Stimulated activated CD4-positive, alpha-beta T cell treated with anti-CD3 and anti-CD28 coated beads, Interleukin-12 subunit alpha, Interleukin-12 subunit beta, amount 100 ng/mL, for 48 hours (primary cell): ENCODE measurements at places on chromosomes 11 and 22.

DNA sequence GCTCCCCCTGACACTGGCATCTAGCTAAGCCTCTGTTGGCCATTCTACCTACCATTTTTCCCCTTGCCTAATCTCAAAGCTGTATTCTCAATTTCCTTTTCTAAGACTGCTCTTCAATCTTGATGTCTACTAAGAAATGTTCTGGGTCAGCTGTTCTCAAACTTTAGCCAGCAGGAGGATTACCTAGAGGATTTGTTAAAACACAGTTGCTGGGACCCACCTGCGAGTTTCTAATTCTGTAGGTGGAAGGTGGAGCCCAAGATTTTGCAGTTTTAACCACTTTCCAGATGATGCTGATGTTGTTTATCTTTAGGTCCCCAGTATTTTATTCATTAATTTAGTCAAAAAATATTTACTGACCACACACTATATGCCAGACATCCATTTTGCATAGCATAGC, 9.3 kb upstream of the ARHGAP42 start:
- no peak for DNase-seq

DNA sequence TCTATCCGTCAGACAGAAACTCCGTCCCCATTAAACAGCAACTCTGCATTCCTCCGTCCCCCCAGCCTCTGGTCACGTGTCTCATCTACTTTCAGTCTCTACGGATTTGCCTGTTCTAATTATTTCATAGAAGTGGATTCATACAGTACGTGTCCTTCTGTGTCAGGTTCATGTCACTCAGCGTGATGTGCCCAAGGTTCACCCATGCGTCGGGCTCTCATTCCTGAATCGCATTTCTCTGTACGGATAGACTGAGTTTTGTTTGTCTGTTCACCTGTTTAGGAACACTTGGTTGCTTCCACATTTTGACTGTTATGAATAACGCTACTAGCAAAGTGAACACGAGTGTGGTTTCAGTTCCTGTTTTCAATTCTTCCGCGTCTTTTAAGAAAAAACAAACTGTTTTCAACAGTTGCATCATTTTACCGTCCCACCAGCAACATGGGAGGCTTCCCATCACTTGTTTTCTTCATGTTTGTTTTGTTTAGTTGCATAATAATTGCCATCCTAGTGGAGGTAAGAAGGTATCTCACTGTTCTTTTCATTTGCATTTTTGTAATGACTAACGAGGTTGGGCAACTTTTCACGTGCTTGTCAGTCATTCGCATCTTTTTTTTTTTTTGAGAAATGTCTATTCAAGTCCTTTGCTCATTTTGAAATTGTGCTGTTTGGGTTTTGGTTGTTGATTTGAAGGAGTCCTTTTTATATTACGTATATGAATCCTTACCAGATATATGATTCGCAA, 8.9 kb upstream of the NLRP6 start:
- DNase-seq: peak; percentile 43

- DNase-seq: no peak
These were observed 46.5 kb upstream of the CD5 start for GRCh38 chr11:61055776-61056175.

DNA sequence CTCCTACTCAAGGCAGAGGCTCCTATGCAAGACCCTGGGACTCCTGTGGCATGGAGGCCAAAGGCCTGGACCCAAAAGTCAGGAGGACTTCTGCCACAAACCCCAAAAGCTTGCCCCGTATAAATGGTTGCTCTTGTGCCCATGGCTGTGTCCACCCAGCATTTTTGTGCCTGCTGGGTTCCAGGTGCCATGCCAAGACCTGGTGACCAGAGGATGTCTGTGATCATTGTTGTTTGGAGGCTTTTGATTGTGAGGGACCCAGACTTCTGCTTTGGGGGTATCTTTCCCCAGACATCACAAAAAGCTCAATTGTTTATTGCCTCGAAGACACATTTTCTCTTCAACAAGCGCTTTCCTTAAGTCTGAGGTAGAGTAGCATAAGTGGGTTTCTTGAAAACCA, 35.1 kb downstream of the C22orf31 start:
- DNase-seq: no peak

- no peak for DNase-seq
These were observed 23.8 kb downstream of the SYTL2 start for GRCh38 chr11:85787168-85787567.

- peak; percentile 81 for DNase-seq
These were observed 39.7 kb downstream of the OR4D9 start for GRCh38 chr11:59550842-59551658.

- no peak for DNase-seq
These were observed 59.3 kb downstream of the EHF start for GRCh38 chr11:34680206-34680605.

- DNase-seq: no peak
These were observed 34.8 kb upstream of the PSMA1 start for GRCh38 chr11:14554959-14555358.

- DNase-seq: no peak
These were observed 36.9 kb upstream of the BRSK2 start for GRCh38 chr11:1352696-1353382.

DNA sequence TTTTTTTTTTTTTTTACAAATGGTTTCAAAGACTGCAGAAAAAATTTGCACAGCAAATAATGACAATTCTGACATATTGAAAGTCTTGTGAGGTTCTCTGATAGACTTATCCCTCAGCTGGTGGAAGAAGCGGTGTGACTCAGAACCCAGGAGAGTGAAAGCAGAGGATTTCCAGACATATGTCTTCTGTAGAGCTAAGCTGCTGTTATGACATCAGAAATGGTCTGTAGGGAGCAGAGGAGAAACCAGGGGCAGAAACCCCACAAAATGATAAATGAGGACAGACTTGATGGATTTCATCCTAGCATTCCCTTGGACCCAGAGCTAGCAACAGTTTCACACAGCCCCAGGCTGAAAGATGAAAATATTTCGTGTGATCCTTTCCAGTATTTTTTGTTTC, 582.6 kb downstream of the METTL15 start:
- no peak for DNase-seq

DNA sequence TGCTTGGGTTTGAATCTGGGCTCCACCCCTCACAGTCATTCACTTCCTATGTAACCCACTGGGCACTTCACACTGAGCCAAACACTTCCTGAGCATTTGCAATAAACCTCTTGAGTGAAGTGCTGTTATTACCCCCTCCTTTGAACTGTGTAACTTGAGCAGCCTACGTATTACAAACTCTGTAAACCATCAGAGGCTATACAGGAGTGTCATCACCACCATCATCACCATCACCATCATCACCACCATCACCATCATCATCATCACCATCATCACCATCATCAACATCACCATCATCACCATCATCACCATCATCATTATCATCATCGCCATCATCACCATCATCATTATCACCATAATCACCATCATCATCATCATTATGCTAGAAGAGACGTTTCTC, 18.4 kb downstream of the RTL6 start:
- no peak for DNase-seq

GRCh38 chr11:101003468-101003867, 126.1 kb downstream of the PGR start:
- no peak for DNase-seq

GRCh38 chr11:15199693-15200092, 85.0 kb downstream of the INSC start:
- no peak for DNase-seq

- DNase-seq: no peak
These were observed 6.2 kb upstream of the APLP2 start for GRCh38 chr11:130063451-130063850.

GRCh38 chr22:23253475-23254055, 73.3 kb downstream of the BCR start:
- no peak for DNase-seq

- DNase-seq: no peak
These were observed 3.6 kb downstream of the CLTCL1 start for GRCh38 chr22:19287889-19288288.

- DNase-seq: no peak
These were observed 126.3 kb downstream of the C11orf91 start for GRCh38 chr11:33574331-33574730.

DNA sequence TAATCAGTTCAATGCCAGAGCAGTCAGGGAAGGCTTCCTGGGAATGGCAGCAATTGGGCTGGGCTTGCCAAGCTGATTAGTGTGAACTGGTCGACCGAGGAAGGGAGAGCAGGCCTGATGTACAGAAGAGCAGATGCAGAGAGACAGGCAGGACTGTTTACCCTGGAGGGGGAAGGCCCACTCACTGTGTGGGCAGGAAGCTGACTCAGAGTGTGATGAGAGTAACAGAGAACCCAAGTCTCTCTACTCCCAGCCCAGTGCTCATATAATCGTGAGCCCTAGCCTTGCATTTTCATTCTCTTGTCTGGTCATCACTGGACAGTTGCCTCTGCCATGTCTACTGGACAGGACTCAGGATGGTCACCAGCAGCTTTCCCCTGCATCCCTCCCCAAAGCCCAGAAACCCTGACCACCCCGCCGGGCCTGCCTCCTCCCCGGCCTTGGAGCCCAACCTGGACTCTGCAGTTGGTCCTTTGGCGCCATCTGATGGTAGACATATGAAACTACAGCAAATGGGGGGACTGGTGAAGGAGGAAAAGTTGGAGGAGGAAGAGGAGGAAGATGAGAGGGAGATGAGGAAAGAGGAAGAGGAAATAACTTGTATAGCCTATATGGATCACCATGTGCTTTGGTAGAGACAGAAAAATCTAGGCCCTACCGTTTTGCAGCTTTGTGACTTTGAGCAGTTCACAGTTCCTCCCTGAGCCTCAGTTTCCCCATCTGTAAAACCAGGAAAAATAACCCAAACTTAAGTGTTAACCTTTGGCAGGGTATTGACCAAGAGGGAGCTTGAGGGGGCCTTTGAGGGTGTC, 43.4 kb upstream of the PRDM11 start:
- DNase-seq: peak; percentile 57

DNA sequence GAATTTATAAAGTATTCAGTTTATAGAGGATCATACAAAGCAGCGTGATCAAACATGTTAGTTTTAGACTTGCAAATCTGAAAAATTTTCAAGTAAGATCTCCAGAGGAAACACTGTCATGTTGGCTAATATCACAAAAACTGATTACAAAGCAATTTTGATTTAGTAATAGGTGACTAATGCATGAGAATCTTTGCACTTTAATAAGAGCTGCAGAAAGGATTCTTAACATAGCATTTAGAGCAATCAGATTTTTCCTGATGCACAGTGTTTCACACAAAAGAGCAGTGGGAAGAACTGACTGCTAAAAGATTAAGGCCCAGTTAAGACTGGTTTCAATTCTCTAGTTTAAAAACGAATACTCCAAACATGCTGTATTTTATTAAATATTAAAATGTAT, 321.2 kb downstream of the GUCY1A2 start:
- DNase-seq: no peak

DNA sequence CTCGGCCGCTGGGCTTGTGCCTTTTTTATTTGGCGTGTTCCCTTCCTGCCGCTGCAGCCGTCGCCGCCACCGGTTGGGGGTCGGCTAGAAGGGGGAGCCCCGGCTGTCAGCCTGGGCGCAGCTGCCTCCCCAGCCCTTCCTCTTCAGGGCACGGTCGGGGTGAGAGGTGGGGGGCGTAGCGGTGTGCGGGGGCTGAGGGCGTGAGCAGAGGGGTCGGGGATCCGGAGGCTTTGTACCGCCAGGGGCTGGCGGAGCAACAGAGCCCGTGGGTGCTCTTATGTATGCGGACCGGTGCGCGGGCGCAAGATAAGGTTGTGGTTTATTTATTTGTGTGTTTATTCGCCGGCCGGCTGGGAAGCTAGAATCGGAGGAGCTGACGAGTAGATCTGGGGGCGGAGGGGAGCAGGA, 477 bp downstream of the ZBTB16 start:
- DNase-seq: no peak

GRCh38 chr22:39601180-39601535, 30.6 kb downstream of the CACNA1I start:
- no peak for DNase-seq

DNA sequence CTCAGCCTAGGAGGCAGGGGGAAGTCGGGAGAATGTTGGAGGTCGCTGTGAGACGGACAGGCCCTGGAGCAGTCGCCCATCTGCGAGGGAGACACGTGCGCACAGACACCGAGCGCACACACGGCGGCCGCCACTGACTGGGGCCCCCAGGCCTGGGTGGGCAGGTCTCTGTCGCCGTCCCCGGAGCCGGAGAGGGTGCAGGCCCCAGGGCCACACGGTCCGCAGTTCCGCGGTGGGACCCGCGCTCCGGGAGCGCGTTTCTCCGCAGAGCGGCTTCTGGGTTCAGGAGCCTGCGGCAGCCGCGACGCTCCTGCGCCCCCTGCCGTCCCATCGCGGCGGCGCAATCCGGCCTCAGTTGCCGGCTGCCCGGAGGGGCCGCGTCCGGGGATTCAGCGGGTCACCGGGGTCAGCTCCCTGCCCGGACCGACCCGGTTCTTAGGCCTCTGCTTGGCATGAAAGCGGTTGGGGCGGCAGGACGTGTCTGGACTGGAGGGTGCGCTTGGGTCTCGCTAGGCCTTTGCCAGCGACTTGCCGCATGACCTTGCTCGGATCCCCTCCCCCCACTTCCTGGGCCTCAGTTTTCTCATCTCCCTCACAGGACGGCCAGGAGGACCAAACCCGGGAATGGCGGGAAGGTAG, 31.2 kb downstream of the PDE2A start:
- peak; percentile 54 for DNase-seq

- no peak for DNase-seq
These were observed 101.6 kb downstream of the ARHGAP42 start for GRCh38 chr11:100788561-100789295.

DNA sequence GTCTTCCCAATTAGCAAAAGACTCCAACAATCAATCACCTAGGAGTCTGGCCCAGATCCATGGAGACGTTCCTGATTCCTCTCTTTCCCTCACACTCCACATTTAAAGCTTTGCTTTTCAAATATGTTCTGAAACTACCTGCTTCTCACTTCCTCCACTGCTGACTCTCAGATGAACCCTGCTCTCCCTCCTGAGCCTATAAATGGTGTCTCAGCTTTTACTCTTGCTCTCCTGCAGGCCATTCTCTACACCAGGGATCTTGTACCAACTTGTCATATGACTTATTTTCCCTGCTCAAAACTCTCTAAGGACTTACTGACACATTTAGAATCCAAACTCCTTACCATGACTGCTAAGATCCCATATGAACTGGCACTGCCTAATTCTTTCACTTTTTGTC, 138.4 kb upstream of the DDI1 start:
- no peak for DNase-seq

- DNase-seq: no peak
These were observed 4.5 kb downstream of the MAPK8IP1 start for GRCh38 chr11:45889966-45890365.

GRCh38 chr11:36007127-36007655, 63.3 kb downstream of the LDLRAD3 start:
- no peak for DNase-seq

GRCh38 chr11:129959687-129960086, 42.9 kb downstream of the PRDM10 start:
- DNase-seq: no peak

GRCh38 chr22:46726986-46727317, 11.1 kb downstream of the CERK start:
- no peak for DNase-seq

DNA sequence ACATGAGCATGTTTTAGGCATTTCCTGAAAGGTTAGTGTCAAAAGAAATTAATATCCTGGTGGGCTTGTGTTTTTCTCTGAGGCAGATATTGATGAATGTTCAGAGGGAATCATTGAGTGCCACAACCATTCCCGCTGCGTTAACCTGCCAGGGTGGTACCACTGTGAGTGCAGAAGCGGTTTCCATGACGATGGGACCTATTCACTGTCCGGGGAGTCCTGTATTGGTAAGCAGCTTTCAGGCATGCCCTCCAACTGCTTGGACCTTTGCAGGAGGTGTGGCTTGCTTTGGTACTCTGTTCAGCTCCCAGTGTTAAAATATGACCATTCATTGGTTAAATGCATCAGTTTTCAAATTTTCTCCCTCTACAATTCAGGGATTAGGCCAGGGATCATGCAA, 658.6 kb upstream of the ANO5 start:
- DNase-seq: no peak

- DNase-seq: peak; percentile 26
These were observed 4.5 kb upstream of the TIMP3 start for GRCh38 chr22:32796865-32797573.
